Activated CD8-positive, alpha-beta T cell treated with anti-CD3 and anti-CD28 coated beads for 36 hours (primary cell): ENCODE measurements at places on chromosomes 1 and 21. TPM values are rescaled to one million over a fixed set of nuclear protein-coding genes. Genes with fewer than 3 reads are reported as not detected.

The TRNP1 gene
- 0.38 TPM for total RNA-seq

The GBP2 gene
- total RNA-seq, result 181 TPM

The ATF3 gene
- total RNA-seq, result 41.3 TPM

The PRR9 gene
- not detected for total RNA-seq

The VANGL1 gene
- 2.7 TPM for total RNA-seq

The CASZ1 gene
- total RNA-seq, result 4.1 TPM

The S100A7A gene
- total RNA-seq, result not detected

The CYP4A11 gene
- not detected for total RNA-seq

The APOBEC4 gene
- not detected for total RNA-seq

The LORICRIN gene
- total RNA-seq, result not detected

The C1orf50 gene
- total RNA-seq, result 4.7 TPM

The CHRM3 gene
- total RNA-seq, result not detected

The CACNA1S gene
- not detected for total RNA-seq

The SORT1 gene
- total RNA-seq, result 2.5 TPM

The SLC35F3 gene
- 3.1 TPM for total RNA-seq

The SPRR2F gene
- total RNA-seq, result not detected

The CFHR3 gene
- total RNA-seq, result not detected

The ASCL5 gene
- total RNA-seq, result 0.29 TPM

The OR2T35 gene
- total RNA-seq, result not detected

The FGR gene
- total RNA-seq, result 0.51 TPM

The CATSPERE gene
- total RNA-seq, result 0.58 TPM

The IFI6 gene
- total RNA-seq, result 31.6 TPM

The PTGFR gene
- not detected for total RNA-seq

The LHX8 gene
- not detected for total RNA-seq

The LRRIQ3 gene
- 1.1 TPM for total RNA-seq

The LPAR3 gene
- total RNA-seq, result 0.81 TPM

The CD5L gene
- total RNA-seq, result not detected

The BACE2 gene
- 1.1 TPM for total RNA-seq

The FCRL2 gene
- total RNA-seq, result not detected

The TMEM125 gene
- total RNA-seq, result 0.81 TPM

The FAAP20 gene
- 71.7 TPM for total RNA-seq

The CLIC6 gene
- total RNA-seq, result 0.54 TPM

The TRIM62 gene
- total RNA-seq, result 3.8 TPM
